ENCODE measurements at places on chromosomes 7 and 10.

- no peak for DNase-seq
Observed at GRCh38 chr10:104903433-104903832, 262.3 kb downstream of the SORCS3 start.

GRCh38 chr10:57785546-57785945, 482.1 kb downstream of the IPMK start:
- DNase-seq, result no peak

DNA sequence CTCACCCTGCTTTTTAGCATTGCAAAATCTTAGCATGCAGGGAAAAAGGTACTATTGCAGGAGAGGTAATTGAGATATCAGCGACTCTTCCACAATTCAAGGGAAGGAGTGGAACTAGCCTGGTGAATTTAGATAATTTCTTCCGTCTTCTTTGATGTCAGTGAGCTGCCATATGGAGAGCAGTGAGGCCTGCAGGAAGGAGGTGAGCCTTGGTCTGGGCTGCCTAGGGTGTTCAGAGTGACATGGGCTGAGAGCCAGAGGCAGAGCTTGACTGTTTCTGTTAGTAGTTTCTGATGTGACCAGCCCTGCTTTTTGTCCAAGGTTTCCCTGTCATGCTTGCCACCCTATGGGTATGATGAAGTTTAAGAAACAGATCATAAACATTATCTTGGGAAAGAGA, 28.6 kb downstream of the KAT6B start:
- DNase-seq, result peak; percentile 40

GRCh38 chr7:139224219-139224618, 6.8 kb upstream of the UBN2 start:
- DNase-seq, result no peak

GRCh38 chr10:59687657-59688056, 22.0 kb downstream of the SLC16A9 start:
- no peak for DNase-seq

DNA sequence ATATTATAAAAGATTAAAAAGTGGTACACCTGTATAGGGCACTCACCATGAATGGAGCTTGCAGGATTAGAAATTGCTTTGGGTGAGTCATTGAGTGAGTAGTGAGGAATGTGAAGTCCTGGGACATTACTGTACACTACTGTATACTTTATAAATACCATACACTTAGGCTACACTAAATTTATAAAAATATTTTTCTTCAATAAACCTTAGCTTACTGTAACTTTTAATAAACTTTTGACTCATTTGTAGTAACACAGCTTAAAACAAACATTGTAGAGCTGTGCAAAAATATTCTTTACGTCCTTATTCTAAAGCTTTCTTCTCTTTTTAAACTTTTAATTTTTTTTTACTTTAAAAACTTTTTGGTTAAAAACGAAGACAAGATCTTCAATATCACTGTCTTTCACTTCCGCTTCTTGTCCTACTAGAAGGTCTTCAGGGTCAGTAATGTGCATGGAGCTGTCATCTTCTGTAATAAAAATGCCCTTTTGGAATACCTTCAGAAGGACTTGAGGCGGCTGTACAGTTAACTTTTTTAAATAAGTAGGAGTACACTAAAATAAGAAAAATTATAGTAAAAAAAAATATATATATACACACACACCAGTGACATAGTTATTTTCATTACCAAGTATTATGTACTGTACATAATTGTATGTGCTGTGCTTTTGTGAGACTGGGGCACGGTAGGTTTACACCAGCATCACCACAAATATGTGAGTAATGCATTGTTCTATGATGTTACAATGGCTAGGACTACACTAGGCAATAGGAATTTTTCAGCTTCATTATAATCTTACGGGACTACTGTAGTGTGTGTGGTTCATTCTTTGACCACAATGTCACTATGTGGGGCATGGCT, 3.5 kb downstream of the STK31 start:
- no peak for DNase-seq

GRCh38 chr7:66927348-66927948, 6.4 kb downstream of the TMEM248 start:
- no peak for DNase-seq

DNA sequence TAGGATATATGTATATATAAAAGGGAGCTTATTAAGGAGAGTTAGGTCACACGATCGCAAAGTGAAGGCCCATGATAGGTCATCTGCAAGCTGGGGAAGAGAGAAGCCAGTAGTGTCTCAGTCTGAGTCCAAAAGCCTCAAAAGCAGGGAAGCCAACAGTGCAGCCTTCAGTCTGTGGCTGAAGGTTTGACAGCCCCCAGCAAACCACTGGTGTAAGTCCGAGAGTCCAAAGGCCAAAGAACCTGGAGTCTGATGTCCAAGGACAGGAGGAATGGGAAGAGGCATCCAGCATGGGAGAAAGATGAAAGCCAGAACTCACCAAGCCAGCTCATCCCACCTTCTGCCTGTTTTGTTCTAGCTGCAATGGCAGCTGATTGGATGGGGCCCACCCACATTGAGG, 88.9 kb upstream of the TBX20 start:
- no peak for DNase-seq

DNA sequence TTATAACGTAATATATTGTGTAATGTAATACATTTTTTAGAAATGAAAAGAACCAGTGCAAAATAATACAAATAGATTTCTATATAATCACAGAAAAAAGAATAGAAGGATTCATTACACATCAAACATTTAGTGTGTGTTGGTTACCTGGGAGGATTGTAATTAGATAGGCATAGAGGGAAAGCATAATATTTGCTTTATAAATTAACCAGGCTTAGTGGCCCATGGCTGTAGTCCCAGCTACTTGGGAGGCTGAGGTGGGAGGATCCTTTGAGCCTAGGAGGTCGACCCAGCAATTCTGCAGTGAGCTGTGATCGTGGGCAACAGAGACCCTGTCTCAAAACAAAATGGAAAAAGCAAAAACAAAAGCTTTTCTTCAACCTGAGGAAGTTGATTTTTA, 5.0 kb upstream of the CNOT4 start:
- no peak for DNase-seq

GRCh38 chr10:73589563-73590126, 1.5 kb downstream of the USP54 start:
- no peak for DNase-seq

GRCh38 chr7:142196066-142196840, 61.6 kb downstream of the PRSS58 start:
- DNase-seq, result no peak

DNA sequence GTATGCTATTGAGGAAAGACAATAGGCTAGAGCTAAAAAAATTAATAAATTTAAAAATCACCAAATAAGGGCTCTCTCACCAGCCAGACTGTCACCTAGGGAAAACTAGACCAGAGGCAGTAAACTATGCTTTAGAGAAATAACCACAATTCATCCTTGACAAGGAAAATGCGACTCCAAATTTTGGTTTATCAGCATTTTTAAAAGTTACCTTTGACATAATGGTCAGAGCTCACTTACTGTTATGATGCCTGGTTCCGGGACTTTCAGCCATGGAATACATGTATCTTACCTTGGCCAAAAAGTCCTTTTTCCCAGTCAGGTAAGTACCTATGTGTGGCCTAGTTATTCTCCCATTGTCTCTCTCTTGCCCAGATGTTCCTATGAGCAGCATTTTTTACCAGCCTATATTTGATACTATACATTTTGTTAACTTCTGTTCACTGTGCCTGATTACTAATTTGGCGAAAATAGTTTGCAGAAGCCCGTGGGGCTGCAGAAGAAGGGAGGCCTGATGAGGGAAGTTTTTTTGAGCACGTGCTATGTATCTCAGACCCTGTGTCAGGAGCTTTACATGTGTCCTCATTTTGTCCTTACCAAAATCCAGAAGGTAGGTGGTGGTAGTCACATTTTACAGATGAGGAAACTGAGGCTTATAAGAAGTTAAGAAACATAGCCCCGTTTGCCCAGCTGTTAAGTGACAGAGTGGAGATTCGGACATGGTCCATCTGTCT, 149.7 kb downstream of the CELF2 start:
- DNase-seq, result no peak

- DNase-seq, result no peak
Observed at GRCh38 chr10:20004087-20004523, 187.9 kb downstream of the PLXDC2 start.

DNA sequence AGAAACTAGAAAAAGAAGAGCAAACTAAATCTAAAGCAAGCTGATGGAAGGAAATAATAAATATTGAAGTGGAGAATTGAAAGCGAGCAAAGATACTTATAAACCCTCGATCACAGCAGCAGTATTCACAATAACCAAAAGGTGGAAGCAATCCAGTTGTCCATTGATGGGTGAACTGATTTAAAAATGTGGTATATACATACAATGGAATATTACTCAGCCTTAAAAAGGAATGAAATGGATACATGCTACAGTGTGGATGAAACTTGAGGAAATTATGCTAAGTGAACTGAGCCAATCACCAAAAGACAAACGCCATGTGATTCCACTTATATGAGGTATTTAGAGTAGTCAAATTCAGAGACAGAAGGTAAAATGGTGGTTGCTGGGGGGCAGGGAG, 17.5 kb downstream of the ZCCHC24 start:
- no peak for DNase-seq

GRCh38 chr7:30459591-30460245, 18.9 kb downstream of the NOD1 start:
- DNase-seq, result no peak

GRCh38 chr7:55019191-55019690, 424 bp downstream of the EGFR start:
- no peak for DNase-seq

GRCh38 chr7:122307228-122307621, 2.7 kb upstream of the FEZF1 start:
- DNase-seq, result no peak

- no peak for DNase-seq
Observed at GRCh38 chr7:79936281-79936983, 198.2 kb upstream of the GNAI1 start.

DNA sequence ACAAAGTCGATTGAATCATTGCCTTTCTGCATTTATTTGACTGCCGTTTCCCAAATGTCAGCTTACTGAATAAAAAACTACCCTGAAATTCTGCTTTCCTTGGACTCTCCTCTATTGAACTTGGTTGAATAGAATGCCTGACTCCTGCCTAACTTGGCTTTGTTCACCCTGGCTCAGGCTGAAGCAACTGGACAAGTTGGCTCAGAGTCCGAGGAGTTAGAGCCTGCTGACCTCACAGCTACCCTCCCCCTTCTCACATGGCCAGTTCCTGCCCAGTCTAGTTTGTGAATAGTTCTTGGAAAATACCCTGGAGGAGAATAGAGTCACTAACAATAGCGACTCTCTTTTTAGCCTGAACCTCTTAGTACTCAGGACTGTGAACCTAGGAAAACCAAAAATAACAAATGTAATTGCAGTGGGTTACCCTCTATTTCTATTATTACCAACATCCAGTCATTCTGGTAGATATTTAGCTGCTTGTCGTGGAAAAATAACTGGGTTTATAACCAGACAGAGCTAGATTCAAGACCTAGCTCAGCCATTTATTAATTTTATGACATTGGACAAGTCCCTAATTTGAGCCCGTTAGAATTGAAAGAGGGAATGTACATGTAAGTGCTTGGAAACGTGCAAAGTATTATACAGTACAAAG, 17.3 kb upstream of the NRBF2 start:
- DNase-seq, result no peak

- no peak for DNase-seq
Observed at GRCh38 chr10:2604891-2605290, 462.5 kb upstream of the PFKP start.

DNA sequence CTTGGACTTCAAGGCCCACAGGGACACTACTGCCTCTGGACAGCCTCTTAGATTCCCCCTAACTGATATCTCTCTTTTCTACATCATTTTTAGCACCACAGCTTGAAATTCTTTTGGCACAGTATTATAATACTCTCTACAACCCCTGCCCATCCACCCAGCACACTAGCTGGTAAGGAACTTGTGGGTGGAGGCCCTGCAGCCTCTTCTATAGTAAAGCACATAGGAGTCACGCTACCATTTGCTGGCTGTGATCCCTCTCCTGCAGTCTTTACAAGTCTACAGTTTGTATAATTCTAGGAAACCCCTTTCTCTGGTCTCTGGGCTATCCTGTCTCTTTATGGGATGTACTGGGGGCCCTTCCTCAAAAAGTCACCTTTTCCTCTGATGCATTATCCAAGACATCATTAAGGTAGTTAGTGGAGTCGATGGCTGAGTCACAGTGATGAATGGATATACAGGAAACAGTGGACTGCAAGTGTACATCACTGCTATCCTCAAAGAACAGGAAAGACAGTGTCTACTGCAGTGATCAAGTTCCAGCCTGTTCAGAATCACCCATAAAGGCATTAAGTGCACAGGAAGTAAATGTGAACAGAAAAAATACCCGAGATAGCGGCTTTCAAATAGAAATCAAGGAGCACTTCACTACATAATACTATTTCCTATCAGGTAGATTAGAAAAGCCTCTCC, 54.4 kb downstream of the STK17A start:
- no peak for DNase-seq

Data from hematopoietic multipotent progenitor cell treated with erythropoietin and hydrocortisone succinate and interleukin-3 and kit ligand, for 15 days (in vitro differentiated cells).